ENCODE measurements at places on chromosomes 2 and 18.
A peak's percentile ranks its signal among the peaks of the same experiment; 100 is the strongest.

DNA sequence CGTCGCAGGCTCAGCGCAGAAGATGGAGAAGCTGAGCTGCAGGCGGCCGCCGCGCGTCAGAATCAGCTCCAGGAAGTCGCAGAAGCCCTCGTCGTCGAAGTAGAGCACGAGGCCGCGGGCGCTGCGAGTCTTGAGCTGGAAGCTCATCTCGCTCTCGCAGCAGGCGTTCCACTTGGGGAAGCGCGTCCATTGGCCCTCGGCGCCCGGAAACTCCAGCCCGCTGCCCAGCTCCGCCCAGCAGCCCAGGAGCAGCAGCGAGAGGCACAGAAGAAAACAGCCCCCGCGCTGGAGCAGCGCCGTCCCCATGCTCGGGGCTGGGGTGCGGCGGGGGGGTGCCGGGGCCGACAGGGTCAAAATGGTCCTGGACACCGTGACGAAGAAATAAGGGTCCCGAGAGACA is 4.0 kb downstream of the NRXN1 start:
- no peak for DNase-seq

DNA sequence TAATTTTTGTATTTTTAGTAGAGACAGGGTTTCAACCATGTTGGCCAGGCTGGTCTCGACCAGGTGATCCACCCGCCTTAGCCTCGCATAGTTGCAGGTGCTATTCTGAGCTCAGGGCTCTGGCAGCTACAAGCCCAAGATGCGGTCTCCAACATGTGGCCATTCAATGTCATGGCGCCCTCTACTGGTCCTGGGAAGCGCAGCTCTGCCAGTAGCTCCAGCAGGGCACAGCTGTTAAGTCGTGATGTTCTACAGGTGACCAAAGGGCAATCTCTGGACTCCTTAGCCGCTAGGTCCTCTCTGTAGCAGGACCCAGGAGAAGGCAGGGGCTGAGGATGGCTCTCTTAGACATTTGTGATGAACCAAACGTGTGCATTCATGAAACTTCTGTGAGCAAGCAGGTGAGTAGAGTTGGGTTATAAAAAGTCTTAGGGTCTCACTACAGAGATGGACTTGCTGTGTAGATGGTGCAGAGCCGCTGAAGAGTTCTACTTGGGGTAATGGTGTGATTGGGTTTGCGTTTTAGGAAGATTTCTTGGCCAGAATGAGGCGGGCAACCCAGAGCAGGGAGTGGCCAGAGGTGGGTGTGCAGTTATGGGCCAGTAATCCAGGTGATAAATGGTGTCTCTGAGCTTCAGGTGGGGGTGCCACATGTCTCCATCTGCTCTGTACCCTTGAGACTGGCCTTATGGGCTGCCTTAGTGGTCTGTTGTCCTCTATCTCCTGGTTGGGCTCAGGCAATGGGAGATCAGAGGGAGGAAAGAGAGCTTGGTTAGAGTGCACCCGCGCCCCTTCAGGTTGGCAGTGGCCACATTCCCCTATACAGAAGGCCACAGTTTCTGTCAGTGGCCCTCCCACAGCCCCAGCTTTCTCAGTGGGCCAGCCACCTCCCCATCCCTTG is 31.0 kb downstream of the IL37 start:
- peak; percentile 79 for DNase-seq

- DNase-seq: no peak
These were observed 38.5 kb upstream of the KLF11 start for GRCh38 chr2:10004836-10005235.

DNA sequence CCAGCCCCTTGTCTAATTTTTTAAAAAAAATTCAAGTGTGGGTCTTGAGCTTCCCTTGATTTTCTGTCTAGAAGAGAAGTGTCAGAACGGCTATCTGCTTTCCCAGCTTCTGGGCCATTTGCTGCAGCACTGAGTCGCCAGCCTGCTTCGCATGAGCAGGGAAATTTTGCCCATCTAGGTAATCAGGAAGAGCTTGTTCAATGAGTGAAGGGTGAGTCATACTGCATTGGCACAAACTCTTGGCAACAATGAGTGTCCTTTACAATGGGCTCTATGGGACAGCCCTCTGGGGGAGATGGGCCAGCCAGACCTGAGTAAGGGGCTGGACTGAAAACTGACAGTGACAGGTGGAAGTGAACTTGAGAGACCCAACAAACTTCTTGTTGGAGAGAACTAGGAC is 2.4 kb upstream of the RNF144A start:
- no peak for DNase-seq

DNA sequence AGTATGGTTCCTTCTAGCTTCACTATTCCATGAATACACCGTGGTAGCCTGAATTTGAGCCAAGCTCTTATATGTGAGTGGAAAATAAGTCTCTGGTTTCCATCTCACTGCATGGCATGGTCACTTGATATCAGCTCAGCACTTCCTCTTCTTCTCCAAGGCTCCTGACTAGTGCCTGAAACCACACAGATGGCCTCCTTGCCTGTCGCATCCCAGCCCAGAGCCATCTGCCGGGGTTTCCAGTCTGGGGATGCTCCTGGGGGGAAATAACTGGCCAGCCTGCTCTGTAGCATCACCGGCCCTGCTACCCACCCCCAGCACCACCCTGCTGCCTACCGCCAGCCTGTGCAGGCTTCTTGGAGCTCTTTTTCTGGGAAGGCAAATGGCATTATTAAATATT is 7.7 kb upstream of the MARCHF4 start:
- DNase-seq: no peak
